Stimulated activated CD8-positive, alpha-beta memory T cell treated with anti-CD3 and anti-CD28 coated beads, Interleukin-7, amount 100 ng/mL, for 1 hour (primary cell): ENCODE measurements at places on chromosomes 1 and 21.

GRCh38 chr1:214019499-214019898 lies 31.7 kb downstream of the PROX1 start:
- DNase-seq: no peak

DNA sequence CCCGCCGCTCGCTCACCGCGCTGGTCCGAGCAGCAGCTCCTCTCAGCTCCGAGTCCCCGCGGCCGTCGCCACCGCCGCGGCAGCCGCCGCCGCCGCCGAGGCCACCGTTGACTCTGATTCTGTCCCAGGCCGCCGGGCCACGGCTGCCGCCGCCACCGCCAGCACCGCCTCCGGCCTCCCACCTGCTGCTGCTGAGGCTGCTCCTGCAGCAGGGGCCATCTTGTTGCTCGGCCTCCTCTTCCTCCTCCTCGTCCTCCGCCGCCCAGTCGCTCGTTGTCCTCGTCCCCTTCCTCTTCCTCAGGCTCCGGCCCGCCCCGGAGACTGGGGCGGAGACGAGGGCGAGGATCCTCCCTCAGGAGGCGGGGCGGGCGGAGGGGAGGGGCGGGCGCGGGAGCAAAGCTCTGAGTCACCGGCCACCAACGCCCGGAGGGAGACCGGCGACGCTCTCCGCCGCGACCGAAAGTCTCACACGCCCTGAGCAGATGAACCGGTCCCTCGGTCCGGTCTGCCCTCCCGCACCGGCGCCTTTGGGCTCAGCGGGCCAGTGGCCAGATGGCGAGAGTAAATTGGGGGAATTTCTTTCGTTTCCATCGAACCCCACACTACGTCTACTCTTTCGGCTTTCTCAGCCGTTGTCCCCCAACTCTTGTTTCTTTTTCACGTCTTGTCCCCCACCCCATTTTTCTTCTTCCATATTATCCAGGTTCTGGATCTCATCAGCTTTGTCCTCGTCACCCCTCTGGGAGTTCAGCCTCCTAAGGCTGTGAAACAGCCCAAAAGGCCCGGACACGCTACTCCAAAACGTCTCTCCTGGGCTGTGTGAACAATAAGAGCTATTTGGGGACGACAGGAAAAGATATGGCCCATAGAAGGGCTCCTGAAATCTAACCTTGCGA lies at the start of gene RC3H1:
Gene RC3H1, minus strand, starts transcription at position 278 of the 896 bp plus-strand sequence. CDS start 29,372 bp downstream, outside the sequence.
- DNase-seq: peak; percentile 81

- DNase-seq: no peak
These were observed 2.0 kb downstream of the RPL5 start for GRCh38 chr1:92833840-92834239.

DNA sequence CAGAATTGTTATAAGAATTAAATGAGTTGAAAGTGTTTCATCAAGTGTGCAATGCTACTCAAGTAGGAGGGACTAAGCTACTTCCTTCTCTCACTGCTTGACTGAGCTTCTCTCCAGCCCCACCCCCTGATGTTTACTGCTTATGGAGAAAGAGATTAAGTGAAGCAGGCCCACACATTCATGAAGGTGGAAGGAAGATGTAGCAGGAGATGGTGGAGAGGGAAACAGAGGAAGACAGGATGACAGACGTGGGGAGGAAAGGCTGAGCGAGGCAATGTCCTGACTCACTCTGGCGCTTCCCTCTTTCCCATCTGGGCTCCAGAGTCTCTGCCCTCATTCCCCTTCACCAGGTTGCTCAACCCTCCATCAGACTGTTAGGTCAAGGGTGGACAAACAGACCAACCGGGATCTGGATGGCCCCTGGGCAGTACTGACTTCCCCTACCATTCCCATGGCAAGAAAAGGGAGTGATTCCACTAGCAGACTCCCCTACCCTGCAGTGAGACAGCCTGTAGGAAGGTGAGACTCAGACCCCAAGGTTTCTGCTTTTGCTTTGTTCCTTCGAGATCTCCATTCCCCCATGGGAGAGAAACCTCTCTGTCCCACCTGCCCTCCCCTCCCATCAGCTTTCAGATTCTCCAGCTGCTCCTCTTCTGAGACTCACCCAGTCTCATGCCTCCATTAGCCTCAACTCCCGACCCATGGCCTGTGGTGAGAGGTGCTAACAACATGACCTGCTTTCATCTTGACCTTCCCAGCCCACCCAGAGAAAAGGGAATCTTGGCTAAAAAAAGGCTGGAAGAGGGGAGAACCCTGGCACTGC lies 3.1 kb upstream of the ARHGEF2 start:
- no peak for DNase-seq

DNA sequence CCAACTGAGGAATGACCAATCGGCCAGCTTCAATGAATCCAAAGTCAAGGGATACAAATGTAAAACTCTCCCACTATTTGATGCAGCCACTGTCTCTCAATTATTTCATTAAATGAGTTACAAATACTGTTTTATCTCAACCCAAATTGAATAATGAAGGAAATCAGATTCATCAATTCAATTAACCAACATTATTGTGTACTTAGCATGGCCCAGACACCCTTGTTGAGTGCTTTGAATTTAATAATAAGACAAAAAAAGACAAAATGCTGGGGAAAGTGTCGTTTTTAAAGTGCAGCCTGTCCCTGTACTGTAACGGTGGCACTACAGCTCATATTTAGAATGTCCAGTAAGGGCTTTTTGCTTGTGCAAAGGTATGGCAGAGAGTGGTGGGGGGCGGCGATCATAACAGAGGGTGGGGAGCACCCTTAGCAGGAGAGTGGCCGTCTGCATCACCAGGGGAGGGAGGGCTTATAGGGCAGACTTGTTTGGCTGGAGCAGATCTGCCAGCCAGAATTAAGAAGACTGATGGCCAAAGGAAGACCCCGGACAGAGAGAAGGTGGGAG lies 123.8 kb upstream of the GALNT2 start:
- no peak for DNase-seq

DNA sequence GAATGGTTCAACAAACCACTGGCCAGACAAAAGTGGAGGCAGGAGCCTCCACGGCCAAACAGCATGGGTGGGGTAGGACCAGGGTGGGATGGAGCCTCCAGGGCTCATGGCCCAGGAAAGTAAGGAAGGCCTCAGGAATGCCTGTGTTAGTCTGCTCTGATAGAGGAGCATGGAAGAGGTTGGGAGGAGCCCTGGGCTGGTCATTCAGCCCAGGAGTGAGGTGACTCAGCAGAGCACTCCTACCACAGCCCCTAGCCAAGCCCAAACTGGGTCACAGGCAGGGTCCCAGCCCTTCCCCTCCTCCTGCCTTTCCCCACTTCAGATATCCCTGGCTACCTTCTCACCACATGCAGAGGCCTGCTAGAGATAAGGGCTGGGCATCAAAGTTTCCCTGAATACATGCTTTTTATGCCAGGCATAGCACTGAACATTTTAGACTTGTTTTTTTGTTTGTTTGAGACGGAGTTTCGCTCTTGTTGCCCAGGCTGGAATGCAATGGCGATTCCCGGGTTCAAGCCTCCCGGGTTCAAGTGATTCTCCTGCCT lies 3.1 kb upstream of the SHISA4 start:
- no peak for DNase-seq

- no peak for DNase-seq
These were observed 4.1 kb downstream of the DIPK1A start for GRCh38 chr1:92957030-92957734.
